ENCODE measurements at places on chromosomes 12 and 14.
A peak's percentile ranks its signal among the peaks of the same experiment; 100 is the strongest.

DNA sequence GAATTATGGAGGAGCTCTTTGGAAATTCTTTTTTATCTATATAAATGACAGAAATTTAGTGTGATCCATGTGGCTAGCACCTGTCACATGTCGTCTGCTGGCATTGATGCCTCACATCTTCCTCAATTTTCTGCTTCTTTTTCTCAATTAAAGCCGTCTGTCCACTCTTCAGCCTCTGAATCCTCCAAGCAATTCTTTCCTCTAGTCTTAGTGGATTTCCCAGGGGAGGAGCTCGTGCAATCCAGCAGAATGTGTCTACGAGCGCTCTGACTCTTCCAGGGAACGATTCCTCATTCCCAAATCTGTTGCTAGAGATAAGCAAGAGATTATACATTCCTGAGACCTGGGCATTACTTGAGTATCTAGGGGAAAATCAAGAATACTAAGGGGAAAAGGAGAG is 176.6 kb downstream of the EMP1 start:
- DNase-seq: no peak

GRCh38 chr12:129325566-129325965 is 472.3 kb downstream of the GLT1D1 start:
- DNase-seq: no peak

DNA sequence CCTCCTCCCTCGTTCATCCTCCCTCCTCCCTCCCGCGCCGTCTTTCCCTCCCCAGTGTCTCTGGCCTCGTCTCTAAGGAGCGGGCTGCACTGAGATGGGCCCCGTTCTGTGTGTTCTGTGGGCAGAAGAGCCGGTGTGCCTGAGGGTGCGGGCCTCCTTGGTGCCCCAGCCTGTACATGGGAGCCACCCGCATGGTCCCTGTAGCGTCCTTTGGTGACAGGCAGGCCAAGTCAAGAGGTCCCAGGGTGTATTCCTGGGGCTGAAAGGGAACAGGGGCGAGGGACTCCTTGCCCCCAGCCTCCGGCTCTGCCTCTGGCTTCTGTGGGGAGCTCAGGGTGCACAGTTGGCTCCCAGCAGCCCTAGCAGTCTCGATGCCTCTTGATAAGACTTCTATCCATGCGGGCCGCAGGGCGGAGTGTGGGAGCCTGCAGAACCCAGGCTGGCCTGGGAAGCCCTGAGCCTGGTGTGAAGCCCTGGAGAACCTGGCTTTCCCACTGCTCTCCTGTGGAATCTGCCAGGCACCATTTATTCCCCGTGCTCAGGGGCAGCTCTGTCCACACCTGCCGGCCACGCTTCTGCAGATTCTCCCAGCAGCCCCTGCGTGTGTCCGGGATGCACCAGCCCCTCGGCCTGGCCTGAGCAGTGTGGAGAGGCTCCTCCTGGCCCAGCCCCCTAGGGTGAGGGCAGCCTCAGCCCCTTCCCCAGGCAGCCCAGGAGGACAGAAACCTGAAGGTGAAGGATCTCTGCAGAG is 181.3 kb downstream of the KIF26A start:
- peak; percentile 57 for DNase-seq

DNA sequence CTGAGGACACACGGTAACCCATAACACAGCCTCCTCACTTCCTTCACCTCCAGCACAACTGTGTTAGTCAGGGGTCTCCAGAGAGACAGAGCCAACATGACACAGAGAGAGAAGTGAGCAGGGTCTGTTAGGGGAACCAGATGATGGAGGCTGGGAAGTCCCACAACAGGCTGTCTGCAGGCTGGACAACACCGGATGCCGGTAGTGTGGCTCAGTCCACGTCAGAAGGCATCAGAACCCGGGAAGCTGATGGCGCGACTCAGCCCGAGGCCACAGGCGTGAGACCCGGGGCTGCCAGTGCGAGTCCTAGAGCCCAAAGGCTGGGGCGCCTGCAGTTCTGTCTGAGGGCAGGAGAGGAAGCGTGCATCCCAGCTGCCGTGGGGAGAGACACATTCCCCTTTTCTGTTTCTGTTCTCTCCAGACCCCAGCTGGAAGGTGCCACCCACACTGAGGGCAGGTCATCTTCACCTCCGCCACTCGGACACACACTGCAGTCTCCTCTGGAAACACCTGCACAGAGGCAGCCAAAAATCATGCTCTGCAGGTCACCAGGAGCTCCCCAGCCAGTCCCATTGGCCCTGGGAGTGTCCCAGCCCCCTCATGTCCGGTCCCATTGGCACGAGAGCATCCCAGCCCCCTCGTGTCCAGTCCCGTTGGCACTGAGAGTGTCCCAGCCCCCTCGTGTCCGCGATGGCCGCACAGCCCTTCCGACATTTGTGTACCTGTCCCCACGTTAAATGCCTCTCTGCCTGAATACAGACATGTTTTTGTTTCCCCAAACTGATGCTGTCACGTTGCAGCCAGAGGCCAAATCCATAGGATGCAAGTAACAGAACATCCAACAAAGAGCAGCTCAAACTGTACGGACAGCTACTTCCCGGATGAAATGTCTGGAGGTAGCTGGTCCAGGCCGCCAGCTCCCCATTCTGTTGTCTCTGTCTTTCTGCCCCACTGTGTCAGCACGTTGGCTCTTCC is 7.9 kb upstream of the FBRSL1 start:
- no peak for DNase-seq

- DNase-seq: no peak
These were observed 102.7 kb upstream of the PLEKHA5 start for GRCh38 chr12:19026614-19027488.

- DNase-seq: no peak
These were observed 122.9 kb upstream of the ATP2B1 start for GRCh38 chr12:89831310-89832095.

- DNase-seq: no peak
These were observed 7.5 kb upstream of the CISTR start for GRCh38 chr12:53759261-53759660.

DNA sequence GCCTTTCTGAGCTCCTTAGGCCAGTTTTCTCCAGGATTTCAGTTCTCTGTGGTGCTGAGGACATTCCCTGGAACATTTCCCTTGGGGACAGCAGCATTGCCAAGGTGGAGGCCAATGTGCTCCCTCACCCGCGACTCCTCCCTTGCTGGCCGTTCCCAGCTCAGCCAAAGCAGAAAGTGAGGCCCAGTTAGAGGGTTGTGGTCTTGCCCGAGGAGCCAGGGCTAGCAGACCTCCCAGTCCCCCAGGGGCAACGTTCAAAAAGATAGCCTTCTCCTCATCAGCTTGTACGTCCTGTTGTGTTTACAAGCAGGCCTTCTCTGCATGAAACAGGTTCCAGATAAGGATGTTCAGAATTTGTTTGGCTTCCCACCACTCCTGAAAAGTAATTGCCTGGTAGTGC is 78.4 kb downstream of the SSPN start:
- no peak for DNase-seq

- no peak for DNase-seq
These were observed 23.2 kb upstream of the DCN start for GRCh38 chr12:91205811-91206210.

GRCh38 chr12:45745861-45746277 is 16.4 kb downstream of the ARID2 start:
- no peak for DNase-seq

DNA sequence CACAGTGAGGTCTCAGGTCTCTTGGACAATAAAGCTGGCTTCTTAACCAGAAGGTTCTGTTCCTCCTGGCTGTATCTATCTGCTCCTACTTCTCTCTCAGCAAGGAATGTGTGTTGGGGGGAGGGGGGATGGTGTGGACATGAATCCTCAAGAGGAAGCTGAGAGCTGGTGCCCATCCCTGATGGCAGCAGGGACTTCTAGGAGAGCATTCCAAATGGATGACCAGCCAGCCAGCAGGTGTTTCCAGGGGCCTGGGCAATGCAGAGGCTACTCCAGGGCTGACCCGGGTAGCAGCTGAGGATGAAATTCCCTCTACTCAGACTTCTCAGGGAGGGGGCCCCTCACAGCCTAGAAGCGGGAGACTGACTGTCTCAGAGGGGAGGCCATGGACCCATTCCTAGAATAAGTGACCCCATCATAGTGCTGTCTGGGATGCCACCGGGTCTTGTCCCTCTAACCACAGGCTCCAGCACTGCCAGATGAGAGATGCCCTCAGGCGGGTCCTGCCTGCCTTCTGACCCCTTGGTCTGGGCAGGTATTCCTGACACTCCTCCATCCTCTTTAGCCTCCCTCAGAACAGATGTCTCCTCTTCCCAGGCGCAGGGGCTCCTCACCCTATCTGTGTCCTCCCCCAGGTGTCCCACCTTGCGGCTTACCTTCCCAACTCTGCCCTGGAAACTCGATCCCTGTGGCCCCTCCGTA is 1.2 kb downstream of the RAB15 start:
- DNase-seq: no peak

- DNase-seq: no peak
These were observed 125.1 kb upstream of the GRIP1 start for GRCh38 chr12:66803930-66804329.

DNA sequence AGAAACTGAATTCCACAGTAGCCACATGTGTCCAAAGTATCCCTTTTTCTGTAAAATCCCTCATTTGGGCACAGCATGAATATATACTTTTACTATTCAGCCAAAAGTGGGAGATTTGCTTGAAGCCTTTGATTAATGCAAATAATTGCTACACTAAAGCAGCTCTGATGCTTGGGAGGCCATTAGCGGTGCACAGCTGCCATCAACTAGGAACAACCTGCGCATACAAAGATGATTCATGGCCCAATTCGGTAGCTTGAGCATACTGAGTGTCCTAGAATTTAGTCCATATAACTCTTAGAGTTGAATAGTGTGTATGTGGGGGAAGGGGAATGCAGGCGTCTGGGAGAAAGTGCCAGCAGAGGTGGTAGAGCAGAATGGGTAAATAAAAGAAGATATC is 277.0 kb upstream of the RMST start:
- DNase-seq: no peak

DNA sequence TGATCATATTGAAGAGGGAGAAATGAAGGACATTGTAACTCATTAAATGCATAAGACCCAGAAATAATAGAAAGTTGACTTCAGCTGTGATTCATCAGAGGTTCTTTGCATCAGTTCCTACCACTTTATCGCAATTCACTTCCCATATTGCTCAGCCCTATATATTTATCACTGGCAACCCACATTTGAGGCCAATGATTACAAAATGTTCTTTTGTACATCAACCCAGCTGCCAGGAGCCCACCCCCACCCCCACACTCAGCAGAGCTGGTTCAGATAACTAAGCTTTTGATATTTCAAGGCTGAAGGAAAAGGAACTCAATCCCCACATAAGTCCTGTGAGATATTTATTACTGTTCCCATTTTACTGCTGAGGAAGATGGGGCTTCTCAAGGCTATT is 51.2 kb upstream of the TMPO start:
- DNase-seq: no peak

DNA sequence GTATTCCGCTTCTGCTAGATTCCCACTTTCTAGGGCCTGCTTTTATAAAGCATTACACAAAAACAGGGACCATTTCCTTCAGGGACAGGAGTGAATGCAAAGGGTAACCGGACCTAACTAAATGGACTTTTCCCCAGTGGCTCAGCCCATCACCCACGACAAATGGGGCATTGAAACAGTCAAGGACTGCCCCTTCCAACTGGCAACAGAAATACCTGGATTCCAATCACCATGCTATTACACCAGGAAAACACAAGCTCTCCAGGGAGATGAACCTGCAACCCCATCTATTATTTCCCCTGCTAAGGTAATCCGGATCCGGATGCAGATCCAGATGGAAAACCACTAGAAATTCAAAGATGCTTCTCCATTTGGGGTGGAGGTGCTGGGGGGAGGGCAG is 1.0 kb downstream of the MPHOSPH9 start:
- DNase-seq: no peak

Measured in left forelimb (tissue), 1 donor.